ENCODE measurements at places on chromosomes 12 and 14. TPM values are rescaled to one million over a fixed set of nuclear protein-coding genes. Genes with fewer than 3 reads are reported as not detected.

Gene PAPLN
- total RNA-seq: 22.2 TPM

Gene CLEC12A
- total RNA-seq: not detected

Gene HOXC12
- 5.1 TPM for total RNA-seq

DNA sequence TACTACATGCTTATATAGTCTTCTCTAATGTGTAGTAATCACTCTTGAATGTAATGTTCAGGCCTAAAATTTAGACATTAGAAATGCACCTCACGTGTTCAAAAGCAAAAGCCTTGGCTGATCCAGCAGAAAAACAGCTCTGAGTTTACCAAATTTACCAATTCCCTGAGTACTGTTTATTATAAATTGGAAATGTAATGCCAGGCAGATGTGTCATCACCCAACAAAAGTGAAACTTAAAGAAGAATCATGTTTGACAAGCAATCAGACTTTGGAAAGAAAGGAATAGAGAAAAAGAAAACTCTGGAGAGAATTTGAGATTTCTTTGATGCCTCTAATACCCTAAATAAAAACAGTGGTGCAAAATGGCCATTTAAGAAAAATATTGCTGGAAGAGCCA is 26.5 kb upstream of the STRAP start:
- H3K27me3 ChIP-seq: no peaks in the 10 kb centered on the region
- no peak overlapping the region for H3K27ac ChIP-seq
- H3K4me1 ChIP-seq: no peaks in the 10 kb centered on the region

GRCh38 chr12:82687021-82688011 is 610 bp downstream of the TMTC2 start:
- peak overlapping the region; percentile 86 for H3K4me3 ChIP-seq
- peaks cover 6% of the 10 kb centered on the region for H3K27me3 ChIP-seq
- no peaks in the 10 kb centered on the region for H3K4me1 ChIP-seq
- no peaks in the 10 kb centered on the region for H3K36me3 ChIP-seq

- no peak overlapping the region for H3K4me3 ChIP-seq
- H3K4me1 ChIP-seq: 0 out of 2 replicates have a peak, but pooled peaks cover 4% of the 10 kb centered on the region
- no peak overlapping the region for H3K27ac ChIP-seq
- no peaks in the 10 kb centered on the region for H3K36me3 ChIP-seq
- no peak for DNase-seq
Measured at GRCh38 chr12:93447555-93448290, 6.0 kb upstream of the UBE2N start.

- no peak for DNase-seq
- H3K27ac ChIP-seq: no peak overlapping the region
- H3K27me3 ChIP-seq: no peaks in the 10 kb centered on the region
- H3K4me3 ChIP-seq: no peak overlapping the region
Measured at GRCh38 chr14:60636879-60637478, 12.3 kb downstream of the SIX1 start.

DNA sequence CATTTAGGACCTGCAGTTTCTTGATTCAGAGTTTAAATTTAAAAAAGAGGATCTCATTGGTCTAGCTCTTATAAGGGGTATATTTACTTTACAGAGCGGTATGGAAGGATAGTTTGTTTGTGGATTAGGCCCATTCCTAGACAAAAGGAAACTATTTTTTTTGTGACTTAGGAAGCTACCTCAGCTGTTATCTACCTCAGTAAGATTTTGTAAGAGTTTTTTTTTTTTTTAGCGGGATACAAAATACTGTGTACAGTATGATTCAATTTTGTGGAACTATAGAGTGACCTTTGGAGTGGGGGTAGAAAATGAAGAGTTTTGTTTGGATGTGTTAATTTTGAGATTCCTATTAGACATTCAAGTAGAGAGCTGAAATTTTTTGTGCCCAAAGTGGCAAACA is 104.6 kb upstream of the ATF1 start:
- H3K4me3 ChIP-seq: no peak overlapping the region
- H3K4me1 ChIP-seq: no peaks in the 10 kb centered on the region
- H3K36me3 ChIP-seq: no peaks in the 10 kb centered on the region
- DNase-seq: no peak
- no peak overlapping the region for H3K27ac ChIP-seq
- no peaks in the 10 kb centered on the region for H3K27me3 ChIP-seq

DNA sequence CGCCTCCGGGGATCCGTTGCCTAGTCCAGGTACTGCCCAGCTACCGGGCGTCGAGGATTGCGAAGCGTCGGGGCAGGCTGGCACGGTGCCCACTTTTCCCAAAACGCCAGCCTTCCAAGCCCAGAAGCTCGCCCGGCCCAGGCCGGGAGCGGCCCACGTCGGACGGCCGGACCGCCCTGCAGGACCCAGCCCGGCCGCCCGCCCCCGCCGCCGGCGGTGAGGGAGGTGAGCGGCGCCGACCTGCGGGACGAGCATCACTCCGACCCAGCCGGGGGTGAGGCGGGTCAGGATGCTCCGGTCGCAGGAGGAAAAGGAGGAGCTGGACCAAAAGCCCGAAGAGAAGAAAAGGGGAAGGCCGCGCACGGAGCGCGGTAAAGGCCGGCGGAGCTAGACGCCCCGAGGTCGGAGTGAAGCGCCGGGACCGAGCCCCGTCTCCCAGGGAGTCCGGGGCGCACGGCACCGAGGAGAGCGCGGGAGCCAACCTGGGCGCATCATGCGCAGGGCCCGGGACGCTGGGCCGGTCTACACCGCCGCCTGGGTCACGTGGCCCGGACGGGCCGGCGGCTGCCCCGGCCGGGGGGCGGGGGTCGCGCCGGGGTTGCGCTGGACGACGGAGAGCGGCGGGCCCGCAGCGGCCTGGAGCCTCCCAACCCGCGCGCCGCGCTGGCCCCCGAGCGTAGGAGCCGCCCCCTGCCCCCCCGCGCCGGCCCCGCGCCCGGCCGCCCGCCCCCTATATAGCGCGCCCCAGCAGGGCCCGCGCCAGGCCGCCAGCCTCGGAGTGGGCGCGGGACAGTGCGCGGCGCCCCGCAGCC is at the start of gene AQP5:
Gene AQP5, plus strand, starts transcription at position 762 of the 812 bp plus-strand sequence. CDS start 146 bp downstream, outside the sequence.
- DNase-seq: no peak
- peaks cover 33% of the 10 kb centered on the region for H3K4me1 ChIP-seq
- H3K36me3 ChIP-seq: no peaks in the 10 kb centered on the region
- no peak within 1 kb of the TSS for H3K4me3 ChIP-seq
- no peaks in the 10 kb centered on the region for H3K27me3 ChIP-seq

GRCh38 chr12:95859344-95859816 is 628 bp downstream of the SNRPF start:
- H3K27me3 ChIP-seq: peaks cover under 1% of the 10 kb centered on the region
- H3K4me1 ChIP-seq: peaks cover 9% of the 10 kb centered on the region
- no peak for DNase-seq
- H3K27ac ChIP-seq: peak overlapping the region; percentile 96

GRCh38 chr12:89750389-89751351 is 42.0 kb upstream of the ATP2B1 start:
- DNase-seq: no peak
- H3K27me3 ChIP-seq: no peaks in the 10 kb centered on the region
- no peaks in the 10 kb centered on the region for H3K36me3 ChIP-seq
- H3K27ac ChIP-seq: no peak overlapping the region
- H3K4me1 ChIP-seq: no peaks in the 10 kb centered on the region
- H3K4me3 ChIP-seq: no peak overlapping the region

DNA sequence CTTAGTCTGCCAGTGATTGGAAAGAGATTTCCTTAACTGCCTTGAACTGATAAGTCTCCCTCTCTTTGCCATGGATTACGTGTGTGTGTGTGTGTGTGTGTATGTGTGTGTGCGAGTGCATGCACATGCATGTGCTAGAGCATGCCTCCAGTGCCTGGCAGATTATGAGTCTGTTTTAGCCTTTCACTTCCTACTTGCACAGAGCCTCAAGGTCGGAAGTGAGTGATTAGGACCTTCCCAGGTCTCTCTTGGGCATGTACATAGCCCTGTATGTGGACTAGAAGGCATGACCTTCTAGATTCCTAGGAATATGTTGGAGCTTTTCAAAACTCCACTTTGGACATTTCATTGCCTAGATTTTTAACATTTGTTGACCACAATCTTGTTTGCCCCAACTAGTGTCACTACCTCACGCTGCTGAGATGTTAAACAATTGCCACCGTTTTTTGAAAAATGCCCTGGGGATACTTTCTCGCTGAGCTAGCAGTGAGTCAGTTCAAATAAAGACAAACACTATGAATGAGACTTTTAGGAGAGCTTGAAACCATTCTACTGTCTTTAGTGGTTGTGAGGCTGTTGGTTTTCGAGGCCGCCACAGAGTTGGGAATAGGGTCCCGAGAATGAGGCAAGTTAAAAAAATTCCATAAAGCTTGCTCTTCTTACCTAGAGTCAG is 28.2 kb downstream of the KIAA0586 start:
- H3K4me1 ChIP-seq: peaks cover 16% of the 10 kb centered on the region
- peak overlapping the region; percentile 86 for H3K27ac ChIP-seq
- DNase-seq: peak; percentile 76
- no peaks in the 10 kb centered on the region for H3K27me3 ChIP-seq
- H3K36me3 ChIP-seq: no peaks in the 10 kb centered on the region

- no peaks in the 10 kb centered on the region for H3K27me3 ChIP-seq
- H3K4me3 ChIP-seq: no peak overlapping the region
- H3K27ac ChIP-seq: no peak overlapping the region
- no peak for DNase-seq
- H3K36me3 ChIP-seq: no peaks in the 10 kb centered on the region
- H3K4me1 ChIP-seq: no peaks in the 10 kb centered on the region
Measured at GRCh38 chr14:92489394-92490238, 24.0 kb upstream of the RIN3 start.

DNA sequence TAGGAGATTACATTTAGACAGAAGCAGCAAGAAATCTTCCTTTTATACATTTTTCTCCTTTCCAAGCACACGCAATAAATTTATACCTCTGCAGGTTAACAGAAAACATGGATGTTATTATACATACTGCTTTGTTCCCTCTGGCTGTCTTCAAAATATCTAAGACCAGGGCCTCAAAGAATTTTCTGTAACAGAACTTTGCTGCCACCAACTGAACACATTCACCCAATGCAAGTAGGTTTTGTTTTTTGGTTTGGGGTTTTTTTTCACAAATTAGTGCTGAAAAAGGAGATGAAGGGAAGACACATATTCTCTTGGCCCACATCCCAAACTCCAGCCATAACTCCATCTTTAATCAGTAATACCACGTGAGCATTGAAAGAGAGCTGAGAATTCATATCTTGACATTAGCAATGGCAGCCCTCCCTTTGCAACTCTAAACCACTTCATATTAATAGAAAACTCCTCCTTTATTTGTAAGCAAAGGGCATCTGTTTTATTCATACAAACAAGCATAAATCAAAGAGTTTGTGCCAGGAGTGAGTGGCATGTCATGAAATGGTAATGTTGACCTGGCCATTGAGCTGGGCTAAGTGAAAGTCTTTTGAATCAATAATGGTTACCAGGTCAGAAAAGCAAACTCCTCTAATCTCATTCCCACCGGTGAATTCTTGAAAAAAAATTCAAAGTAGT is 150.8 kb upstream of the FSCB start:
- DNase-seq: no peak
- H3K27ac ChIP-seq: no peak overlapping the region
- no peaks in the 10 kb centered on the region for H3K36me3 ChIP-seq
- no peaks in the 10 kb centered on the region for H3K4me1 ChIP-seq
- H3K4me3 ChIP-seq: no peak overlapping the region

DNA sequence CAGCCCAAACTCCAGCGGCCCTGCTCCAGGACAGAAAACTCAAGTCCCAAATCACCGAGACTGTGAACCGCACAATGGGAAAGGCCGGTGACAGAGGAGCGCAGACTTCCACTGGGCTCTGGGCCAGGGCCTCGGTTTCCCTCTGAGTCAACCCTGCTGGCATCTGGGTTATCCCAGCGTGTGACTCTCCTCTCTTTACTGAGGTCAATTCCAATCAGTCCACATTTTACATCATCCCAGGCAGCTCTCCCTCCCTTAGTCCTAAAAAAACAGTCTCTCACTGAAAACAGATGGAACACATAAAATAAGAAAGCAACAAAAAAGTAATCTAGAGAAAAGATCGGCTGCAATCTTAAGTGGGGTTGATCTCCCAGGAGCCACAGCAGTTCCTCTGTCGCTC is 36.9 kb downstream of the ITPK1 start:
- no peaks in the 10 kb centered on the region for H3K36me3 ChIP-seq
- H3K27me3 ChIP-seq: no peaks in the 10 kb centered on the region
- H3K27ac ChIP-seq: no peak overlapping the region
- H3K4me3 ChIP-seq: no peak overlapping the region
- no peak for DNase-seq

GRCh38 chr14:31251028-31251958 is 43.7 kb upstream of the HECTD1 start:
- H3K27ac ChIP-seq: no peak overlapping the region
- H3K4me3 ChIP-seq: no peak overlapping the region
- no peak for DNase-seq
- no peaks in the 10 kb centered on the region for H3K4me1 ChIP-seq
- no peaks in the 10 kb centered on the region for H3K36me3 ChIP-seq
- no peaks in the 10 kb centered on the region for H3K27me3 ChIP-seq

DNA sequence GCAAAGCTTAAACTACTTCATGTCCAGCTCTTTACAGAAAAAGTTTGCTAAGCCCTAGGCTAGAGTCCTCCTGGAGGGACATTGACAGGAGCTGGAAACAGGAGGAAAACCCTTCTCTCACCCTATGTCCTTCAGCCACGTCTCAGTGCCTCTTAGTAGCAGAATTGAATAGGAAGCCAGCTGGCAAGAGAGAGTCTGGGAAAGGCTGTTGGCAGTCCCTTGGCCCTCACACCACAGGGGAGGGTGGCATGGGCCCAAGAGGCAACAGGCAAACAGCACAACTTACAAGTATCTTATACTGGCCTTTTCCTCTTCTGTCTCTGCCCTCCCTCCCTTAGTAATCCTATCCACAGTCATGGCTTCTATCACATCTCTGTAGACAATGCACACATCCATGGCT is 27.7 kb upstream of the DHRS2 start:
- H3K4me1 ChIP-seq: no peaks in the 10 kb centered on the region
- DNase-seq: no peak
- no peak overlapping the region for H3K27ac ChIP-seq
- H3K27me3 ChIP-seq: peaks cover 4% of the 10 kb centered on the region
- no peak overlapping the region for H3K4me3 ChIP-seq

DNA sequence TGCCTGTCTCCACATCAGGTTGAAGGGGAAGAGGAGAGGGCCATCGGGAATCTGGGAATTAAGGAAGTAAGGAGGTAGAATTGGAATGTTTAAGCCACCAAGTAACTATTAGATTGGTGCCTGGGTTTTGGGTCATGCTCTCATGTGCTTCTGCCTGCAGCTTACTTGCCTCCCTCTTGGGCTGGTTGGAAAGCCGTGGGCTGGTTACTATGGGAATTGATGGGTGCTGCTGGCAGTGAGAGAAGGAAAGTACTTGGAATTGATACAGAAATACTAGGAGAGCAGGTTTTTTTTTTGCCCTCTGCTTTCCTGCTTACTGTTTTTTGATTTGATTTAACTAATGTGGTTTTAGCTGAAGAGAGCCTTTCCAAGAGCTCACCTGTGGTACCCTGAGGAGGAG is 493.5 kb upstream of the RGS6 start:
- H3K27ac ChIP-seq: no peak overlapping the region
- H3K4me1 ChIP-seq: no peaks in the 10 kb centered on the region
- H3K36me3 ChIP-seq: no peaks in the 10 kb centered on the region

GRCh38 chr12:9101018-9101687 is 14.6 kb downstream of the A2M start:
- H3K27ac ChIP-seq: no peak overlapping the region
- no peak overlapping the region for H3K4me3 ChIP-seq
- DNase-seq: no peak

Data from Panc1 (cell line).